Jurkat, Clone E6-1 (cell line): ENCODE measurements at places on chromosomes 5 and 9.

GRCh38 chr5:175576096-175576495 lies 81.8 kb upstream of the HRH2 start:
- DNase-seq, result peak; percentile 9

- DNase-seq, result no peak
Measured at GRCh38 chr5:166285361-166285760, 2006.1 kb upstream of the WWC1 start.

DNA sequence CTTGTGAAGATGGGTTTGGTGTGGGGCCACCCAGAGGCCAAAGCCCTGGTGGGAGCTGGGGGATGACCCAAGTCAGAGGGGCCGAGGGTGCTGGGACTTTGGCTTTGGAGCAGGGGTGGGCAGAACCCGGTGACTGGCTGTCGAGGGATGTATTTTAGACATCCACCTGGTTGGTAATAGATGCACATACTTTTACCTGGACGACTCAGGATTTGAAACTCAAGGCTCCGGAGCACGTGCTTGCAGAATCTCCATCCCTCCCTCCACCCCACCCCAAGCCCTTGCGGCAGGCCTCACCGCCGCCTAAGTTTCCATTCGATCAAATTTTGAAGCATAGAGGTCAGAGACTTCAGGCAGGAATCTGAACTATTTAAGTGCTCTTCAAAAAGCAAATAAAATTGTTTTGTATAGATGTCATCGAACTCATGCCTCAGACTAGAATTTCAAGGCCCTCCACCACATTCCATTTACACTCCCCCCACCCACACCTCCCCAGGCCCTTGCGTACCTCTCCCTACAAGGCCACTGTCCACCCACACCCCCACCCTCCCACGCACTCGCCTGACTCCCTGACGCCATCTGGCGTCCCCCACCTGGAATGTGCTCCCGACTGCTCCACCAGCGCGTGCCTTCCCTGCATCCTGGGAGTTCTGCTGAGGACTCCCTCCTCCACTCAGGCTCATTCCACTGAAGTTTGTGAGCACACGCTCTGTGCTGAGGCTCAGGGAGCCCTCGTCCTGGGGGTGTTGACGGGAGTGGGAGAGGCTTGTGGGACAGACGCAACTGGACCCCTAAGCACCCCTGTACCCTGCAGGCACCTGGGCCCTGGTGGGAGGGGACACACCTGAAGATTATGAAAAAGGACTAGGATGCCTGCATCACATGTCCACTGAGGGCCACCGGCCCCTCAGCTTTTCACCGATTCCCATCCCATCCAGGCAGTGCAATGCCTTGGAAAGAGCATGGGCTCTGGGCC lies 56.4 kb upstream of the RPL26L1 start:
- DNase-seq, result no peak

- no peak for DNase-seq
Measured at GRCh38 chr5:142748132-142748531, 22.0 kb upstream of the ARHGAP26 start.

GRCh38 chr5:163347671-163348070 lies 89.7 kb upstream of the CCNG1 start:
- peak; percentile 59 for DNase-seq

- no peak for DNase-seq
Measured at GRCh38 chr5:131299465-131299864, 35.6 kb downstream of the CDC42SE2 start.

DNA sequence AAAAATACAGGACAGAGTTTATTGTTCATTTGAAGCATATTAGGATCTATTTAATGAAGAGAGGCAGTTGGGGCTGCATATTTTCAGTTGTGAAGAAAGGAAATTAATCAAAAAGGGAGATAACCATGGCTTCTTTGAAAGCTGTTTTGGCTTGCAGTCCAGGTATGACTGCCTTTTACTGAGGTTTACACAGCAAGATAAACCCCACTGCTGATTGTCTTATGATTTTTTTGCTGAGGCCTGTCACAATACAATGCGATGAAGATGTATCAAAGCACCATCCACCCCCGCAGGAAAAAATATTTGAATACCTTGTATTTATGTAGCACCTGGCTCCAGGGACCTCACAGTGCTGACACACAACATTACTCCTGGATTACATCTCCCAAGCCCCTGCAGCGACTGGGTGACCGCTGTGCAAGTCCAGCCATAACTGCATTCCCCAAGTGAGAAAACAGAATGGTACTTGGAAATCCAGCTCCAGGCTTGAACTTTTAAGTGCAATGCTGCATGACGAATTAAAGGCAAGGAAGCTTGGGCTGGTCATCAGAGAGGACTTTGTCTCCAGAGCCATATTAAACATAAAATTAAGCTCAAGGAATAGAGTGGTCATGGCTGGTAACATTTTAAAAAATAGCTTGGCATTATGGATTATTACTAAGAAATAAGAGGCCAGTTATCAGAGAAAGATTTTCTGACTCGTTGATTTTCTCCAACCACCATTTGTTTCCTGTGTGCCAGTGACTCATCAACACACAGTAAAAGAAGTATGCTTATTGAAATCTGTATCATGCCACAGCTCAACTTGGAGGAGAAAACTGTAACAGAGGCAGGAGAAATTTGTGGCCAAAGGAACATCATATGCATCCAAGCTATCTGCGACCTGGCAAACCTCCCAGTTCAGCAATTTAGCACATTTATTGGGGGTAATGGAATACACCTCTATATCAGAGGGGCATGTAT lies 374.2 kb downstream of the MAN2A1 start:
- DNase-seq, result no peak

DNA sequence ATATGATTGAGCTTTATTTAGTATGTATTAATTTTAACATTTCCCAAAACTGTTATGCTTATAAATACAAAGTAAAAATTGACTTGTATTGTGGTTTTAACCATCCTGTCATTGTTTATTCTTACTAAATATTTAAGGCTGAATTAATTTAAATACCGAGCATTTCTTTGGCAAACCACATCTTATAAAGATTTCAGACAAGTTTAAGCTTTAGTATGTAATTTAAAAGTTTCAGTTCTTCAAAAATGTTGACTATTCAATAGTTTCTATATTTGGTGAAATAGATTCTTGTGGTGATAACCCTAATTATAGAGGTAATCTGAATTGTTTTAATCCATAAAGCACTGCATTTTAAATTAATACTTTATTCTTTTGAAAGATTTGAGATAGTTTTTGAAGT lies 65.5 kb downstream of the CCNH start:
- no peak for DNase-seq

GRCh38 chr5:9455826-9456434 lies 89.9 kb downstream of the SEMA5A start:
- no peak for DNase-seq

DNA sequence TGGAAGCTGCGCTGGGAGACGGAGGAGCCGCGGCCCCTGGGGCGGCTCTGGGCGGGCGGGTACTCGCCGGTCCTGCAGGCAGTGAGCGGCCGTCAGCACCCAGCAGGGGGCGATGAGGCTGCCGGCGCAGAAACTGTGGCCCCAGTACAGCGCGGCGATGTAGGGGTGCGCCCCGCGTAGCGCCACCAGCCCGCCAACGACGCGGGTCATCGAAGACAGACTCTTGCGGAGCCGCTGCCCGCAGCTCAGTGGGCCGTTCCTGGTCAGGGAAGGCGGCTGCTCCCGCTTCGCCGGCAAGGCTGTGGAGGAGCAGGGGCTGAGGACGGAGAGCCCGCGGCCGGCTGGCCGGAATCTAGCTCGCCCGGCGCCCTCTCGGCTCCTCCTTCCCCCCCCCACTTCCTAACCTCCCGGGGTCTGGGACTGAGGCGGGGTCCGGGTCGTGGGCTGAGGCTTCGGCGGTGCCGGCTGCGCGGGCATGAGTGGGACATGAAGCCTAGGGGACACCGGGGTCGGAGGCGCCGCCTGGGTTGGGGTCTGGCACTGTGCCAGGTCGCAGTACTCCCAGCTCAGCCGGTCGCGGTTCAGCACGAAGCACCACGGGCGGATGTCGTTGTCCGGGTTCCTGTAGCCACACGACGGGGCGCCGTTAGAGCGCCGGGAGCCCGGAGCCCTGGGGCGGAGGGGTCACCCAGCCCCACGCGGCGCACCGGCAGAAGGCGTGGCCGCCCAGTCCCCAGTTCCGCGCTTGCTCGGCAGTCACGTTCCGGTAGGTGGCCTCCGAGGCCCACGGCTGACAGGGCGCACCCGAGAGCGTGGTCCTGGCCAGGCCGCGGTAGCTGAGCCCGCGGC lies 3.6 kb upstream of the PFN3 start:
- no peak for DNase-seq

DNA sequence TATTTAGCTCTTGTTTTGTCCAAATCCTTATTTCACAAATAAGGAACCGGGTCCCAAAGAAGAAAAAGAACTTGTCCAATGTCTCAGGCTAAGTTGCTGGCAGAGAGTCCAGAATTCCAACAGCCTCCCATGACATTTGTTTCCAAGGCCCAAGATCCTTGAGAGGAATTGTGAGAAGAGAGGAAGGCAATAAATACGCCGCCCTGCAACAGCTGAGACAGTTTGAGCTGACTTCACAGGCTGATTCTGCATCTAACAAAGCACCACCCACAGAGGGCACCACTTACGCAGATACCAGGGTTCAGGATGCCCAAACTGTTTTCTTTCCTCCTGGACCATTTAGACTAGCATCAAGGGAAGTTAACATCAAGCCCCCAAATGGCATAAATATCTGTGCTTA lies 211.3 kb downstream of the FAM114A2 start:
- no peak for DNase-seq

DNA sequence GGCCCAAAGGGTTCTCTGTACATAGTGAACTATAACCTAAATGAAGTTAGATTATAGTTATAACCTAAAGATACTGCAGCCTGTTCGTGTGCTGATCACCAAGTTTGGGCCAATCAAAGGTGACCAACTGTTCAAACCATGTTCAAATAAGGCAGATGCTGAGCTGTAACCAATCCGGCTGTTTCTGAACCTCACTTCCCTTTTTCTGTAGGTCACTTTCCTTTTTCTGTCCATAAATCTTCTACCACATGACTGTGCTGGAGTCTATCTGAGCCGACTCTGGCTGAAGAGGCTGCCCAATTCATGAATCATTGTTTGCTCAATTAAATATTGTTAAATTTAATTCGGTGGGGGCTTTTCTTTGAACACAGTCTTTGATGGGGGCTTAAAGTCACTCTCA lies 1920.2 kb downstream of the MAT2B start:
- no peak for DNase-seq

DNA sequence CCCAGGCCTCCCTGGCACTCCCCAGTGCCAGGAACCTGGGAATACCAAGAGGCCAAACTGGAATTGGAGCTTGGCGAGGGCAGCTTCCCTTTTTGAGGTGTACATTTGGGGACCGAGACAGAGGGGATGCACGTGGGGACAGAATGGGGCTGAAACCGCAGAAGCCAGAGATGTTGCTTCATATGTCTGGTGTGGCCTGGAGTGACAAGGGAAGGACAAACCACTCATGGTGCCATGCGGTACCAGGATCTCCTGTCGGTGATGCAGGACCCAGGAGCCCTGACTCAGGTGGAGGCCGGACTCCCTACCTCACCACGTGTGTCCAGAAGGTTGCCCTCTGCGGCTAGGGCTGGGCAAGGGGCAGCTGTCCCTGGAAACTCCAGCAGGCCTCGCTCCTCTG lies 4.0 kb upstream of the CSF2 start:
- DNase-seq, result no peak

- DNase-seq, result no peak
Measured at GRCh38 chr9:129105857-129106694, 4.5 kb downstream of the CRAT start.

DNA sequence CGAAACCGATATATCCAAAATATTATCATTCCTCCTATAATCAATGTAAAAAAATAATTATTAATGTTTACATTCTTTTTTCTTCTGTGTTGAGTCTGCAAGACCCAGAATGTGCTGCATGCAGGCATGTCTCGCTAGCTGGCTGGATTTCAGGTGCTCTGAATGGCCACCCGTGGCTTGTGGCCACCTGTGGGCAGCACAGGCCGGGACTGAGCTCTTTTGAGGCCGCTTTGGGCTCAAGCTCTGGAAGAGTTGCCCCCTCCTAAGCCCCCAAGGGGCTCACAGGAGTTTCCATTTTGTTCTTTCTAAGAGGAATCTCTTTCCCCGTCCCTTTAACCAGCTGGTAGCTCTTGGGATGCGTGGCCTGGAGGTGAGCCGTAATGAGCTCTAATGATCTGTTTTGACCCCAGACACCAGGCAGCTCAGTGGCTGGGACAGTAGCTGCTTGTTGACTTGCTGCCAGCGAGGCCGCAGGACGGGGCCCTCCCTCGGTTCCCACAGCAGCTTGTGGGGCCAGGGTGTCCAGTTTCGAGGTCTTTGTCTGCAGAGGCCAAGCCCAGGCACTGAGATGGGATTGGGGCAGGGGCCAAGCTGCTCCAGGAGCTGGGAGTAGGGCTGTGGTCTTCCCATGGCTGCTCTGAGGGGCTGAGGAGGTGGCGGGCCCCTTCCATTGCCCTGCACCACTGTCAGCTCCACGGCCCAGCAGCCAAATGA lies 20.8 kb downstream of the ASS1 start:
- DNase-seq, result no peak

DNA sequence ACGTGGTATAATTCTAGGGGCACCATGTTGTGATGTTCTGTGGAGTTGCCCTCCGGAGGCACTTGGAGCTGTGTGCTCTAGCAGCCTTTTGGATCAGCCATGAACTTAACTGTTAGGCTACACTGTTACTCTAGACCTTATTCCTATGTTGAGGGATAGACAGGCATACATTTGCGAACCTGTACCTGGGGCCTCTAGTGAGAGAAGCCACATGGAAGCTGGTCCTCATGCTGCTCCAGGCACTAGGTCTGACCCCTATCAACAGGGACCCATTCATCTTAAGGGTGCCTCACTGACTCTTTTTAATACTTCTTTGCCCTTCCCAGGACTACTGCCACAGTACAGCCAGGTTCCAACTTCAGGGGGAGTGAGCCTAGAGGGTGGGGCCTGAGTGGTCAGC lies 594.8 kb downstream of the RAB3C start:
- DNase-seq, result no peak

- DNase-seq, result no peak
Measured at GRCh38 chr9:136371533-136371880, 2.0 kb downstream of the CARD9 start.

GRCh38 chr5:146447734-146448380 lies 724 bp downstream of the TCERG1 start:
- peak; percentile 58 for DNase-seq

- DNase-seq, result no peak
Measured at GRCh38 chr9:123960366-123960765, 30.4 kb upstream of the DENND1A start.

DNA sequence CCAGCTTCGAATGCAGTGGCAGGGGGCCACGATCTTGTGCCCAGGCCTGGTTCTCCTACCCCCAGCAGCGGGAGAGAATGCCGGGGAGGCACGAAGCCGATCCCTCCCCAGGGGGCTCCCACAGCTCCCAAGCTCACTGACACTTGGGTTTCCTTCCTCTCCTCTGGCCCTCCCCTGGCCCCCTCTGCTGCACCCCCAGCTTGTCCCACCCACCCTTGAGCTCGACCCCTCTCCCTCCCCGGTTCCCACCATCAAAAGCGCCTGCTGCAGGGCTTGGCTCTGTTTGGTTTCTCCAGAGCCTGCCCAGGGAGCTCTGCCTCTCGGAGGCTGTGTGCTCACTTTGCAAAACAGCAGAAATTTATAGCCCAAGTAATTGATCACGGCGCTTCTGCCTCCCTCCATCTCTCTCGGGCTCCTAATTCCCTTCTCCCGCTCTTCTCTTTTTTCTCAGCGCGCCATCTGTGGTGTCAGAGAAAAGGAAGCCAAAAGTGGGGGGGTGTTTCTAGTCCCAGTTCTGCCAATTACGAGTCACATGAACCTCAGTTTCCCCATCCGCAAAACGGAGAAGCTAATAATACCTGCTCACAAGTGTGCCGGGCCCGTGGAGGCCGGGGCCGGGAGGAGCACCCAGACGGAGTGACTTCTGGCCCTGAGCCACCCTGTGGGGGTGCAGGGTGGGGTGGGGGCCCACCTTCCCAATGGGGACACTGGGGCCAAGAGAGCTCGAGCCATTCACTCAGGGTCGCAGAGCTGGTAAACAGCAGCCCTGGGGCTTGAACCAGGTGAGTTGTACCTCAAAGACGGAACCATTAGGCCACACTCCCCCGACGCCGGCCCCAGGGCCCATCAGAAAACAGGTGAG lies 141.2 kb upstream of the IER5L start:
- no peak for DNase-seq
